ENCODE measurements at places on chromosomes 3 and 15.
A peak's percentile ranks its signal among the peaks of the same experiment; 100 is the strongest.

GRCh38 chr3:67609709-67610108 lies 44.7 kb downstream of the SUCLG2 start:
- H3K27ac ChIP-seq: no peak overlapping the region
- DNase-seq: no peak
- peaks cover 74% of the 10 kb centered on the region for H3K36me3 ChIP-seq

- peaks cover 17% of the 10 kb centered on the region for H3K27me3 ChIP-seq
- H3K36me3 ChIP-seq: peaks cover 25% of the 10 kb centered on the region
- DNase-seq: peak; percentile 97
- peaks cover 40% of the 10 kb centered on the region for H3K4me1 ChIP-seq
These were observed at the start of gene TFG for GRCh38 chr3:100708989-100709841. Gene TFG (plus strand): TSS chr3:100709494. CDS start chr3:100713686, 4,192 bp downstream.

DNA sequence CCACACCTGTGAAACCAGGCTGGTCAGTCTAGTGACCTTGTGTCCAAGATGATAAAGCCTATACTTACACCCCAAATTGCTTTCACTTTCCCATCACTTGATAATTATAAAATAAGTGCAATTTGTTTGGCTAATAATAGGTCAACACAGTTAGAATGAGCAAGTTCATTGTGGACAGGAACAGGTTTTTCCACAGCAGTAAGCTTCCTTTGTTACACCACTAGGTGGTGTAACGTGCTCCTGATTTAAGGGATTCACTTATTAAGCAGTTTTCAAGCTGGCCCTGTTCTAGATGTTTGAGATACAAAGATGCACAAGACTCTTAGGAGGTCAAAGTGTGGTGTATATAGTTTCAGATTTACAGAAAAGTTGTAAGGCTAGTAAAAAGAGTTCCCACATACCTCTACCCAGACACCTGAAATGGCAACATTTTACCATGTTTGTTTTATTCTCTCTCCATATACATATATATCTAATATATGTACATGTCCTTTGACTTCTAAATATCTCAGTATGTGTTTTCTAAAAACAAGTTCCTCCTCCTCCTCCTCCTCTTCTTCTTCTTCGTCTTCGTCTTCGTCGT lies 6.8 kb upstream of the MFSD1 start:
- peaks cover 6% of the 10 kb centered on the region for H3K27me3 ChIP-seq
- H3K27ac ChIP-seq: no peak overlapping the region
- no peak overlapping the region for H3K4me3 ChIP-seq
- peaks cover 3% of the 10 kb centered on the region for H3K4me1 ChIP-seq

DNA sequence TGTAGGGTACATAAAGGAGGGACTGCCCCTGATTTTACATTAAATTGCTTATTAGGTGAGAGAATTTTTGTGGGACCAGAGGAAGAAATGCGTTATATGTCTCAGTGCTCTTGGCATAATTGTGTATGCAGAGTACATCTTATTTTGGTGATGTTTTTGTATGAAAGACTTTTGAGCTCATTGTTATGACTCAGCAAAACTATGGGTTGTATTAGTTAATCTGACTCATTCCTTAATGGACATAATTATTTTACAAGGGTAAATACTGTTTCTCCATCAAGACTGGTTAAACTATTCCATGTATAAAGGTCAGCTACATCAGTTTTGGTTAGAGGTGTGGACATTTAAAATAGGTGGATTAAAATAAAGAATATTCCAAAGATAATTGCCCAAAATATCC lies 156.8 kb downstream of the ALCAM start:
- no peaks in the 10 kb centered on the region for H3K27me3 ChIP-seq
- H3K4me1 ChIP-seq: peaks cover 5% of the 10 kb centered on the region
- no peak for DNase-seq
- peaks cover 35% of the 10 kb centered on the region for H3K36me3 ChIP-seq

GRCh38 chr3:177452831-177453450 lies 255.7 kb upstream of the TBL1XR1 start:
- H3K27me3 ChIP-seq: no peaks in the 10 kb centered on the region
- H3K4me1 ChIP-seq: peaks cover 14% of the 10 kb centered on the region
- DNase-seq: no peak
- H3K27ac ChIP-seq: no peak overlapping the region
